ENCODE measurements at places on chromosomes 4 and X.

DNA sequence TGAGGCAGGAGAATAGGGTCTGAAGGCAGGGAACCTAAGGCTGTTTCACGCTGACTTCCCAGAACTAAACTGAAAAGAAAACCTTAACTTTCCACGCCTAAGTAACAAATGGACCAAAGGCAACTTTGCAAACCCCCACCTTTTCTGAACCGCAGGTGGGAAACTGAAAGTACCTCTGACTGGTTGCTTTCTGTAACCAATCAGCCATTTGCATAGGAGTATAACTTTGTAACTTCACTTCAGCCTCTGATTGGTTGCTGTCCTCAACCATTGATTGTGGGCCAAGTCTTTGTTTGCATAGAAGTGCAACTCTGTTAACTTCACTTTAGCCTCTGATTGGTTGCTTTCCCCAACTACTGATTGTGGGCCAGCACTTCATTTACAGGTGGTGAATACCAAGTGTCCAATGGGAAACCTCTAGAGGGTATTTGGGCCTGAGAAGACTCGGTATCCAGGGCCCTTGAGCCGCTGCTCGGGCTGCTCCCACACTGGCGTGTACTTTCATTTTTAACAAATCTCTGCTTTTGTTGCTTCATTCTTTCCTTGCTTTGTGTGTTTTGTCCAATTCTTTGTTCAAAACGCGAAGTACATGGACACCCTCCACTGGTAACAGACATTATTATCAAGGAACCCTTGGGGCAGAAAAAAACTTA lies 121.6 kb upstream of the CBR4 start:
- no peak for DNase-seq

- no peak for DNase-seq
These were observed 183.2 kb upstream of the MAGEE2 start for GRCh38 chrX:75968293-75968692.

DNA sequence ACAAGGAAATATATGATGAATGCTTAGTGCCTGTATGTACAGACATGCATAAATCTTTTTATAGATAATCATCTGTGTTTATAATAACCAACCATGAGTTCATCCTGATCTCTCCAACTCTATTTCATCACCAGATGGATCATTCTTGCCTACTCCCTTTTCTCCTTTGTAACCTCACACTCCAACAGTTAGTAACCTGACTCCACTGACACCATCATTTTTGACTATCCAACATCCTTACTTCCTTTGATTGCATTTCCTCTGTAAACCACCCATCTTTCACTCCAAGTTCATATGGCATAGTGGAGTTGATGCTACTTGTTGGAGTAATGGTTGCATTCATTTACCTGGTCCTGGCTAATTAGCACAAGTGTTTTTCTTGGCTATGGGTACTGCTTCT lies 170.6 kb downstream of the ZNF330 start:
- DNase-seq: no peak

DNA sequence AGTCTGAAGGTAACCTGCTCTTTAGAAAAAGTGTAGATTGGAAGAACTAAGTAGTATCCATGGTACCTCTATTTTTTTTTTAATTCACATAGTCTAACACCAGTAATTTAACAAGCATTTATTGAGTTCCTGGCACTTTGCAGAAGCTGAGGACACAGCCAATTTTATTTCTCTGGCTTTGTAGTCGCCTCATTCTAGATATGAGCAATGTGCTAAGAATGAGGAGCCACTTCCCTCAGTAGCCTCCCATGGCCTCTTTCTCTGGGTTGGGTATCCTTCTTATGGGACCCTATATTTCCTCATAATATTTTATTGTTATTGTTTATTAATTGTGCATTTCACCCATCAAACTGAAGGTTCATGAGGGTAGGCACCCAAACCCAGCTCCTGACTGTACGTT lies 67.6 kb downstream of the ENPEP start:
- no peak for DNase-seq

- no peak for DNase-seq
These were observed 921.7 kb upstream of the EPHA5 start for GRCh38 chr4:66591968-66592367.

DNA sequence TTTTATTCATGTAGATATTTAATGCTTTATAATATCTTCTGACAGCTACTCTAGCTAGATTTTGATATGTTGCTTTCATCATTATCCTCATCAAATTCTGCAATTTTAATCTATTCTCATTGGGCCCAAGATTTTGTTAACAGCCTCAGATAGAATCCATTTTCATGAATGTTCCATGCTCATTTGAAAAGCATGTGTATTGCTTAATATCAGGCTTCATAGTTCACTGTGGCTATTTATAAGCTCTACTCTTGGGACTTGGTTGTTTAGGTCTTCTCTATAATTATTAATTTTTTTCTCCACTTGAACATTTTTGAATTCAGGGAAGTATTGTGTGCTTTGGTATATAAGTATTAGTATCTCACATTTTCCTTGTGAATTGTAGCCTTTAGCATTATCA lies 41.8 kb downstream of the RAB40A start:
- no peak for DNase-seq

DNA sequence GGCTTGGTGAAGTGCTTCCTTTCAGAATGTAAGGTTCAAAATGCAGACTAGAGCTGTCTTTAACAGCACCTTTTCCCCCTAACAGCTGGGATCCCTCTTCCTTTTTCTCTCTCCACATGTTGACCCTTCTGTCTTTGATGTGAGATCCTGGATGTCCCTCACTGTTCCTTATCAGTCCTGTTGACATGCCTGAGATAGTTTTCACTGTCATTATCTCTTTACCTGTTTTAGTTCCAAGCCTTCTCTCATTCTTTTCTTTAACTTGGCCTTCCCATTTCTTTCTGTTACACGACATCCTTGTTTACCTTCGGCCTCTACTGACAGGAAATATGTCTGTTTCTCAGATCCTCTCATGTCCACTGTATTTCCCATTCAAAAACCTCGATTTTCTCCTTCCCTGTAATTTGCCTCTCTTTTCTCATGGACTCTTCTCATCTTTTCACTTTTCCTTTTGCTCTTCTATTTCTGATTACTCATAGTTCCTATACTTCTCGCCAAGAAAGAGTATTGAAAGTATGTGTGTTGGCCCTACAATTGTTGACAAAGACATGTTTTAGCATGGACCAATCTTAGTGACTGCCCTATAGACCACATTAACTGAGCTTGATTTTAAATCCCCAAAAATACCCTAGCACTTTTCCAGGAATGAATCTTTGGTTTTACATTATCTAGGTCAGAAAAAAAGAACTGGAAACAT lies 1.2 kb upstream of the SOWAHB start:
- DNase-seq: no peak

- DNase-seq: no peak
These were observed 44.8 kb downstream of the TSPAN5 start for GRCh38 chr4:98613453-98614075.

GRCh38 chrX:17706676-17707075 lies 30.6 kb upstream of the SCML1 start:
- DNase-seq: no peak

DNA sequence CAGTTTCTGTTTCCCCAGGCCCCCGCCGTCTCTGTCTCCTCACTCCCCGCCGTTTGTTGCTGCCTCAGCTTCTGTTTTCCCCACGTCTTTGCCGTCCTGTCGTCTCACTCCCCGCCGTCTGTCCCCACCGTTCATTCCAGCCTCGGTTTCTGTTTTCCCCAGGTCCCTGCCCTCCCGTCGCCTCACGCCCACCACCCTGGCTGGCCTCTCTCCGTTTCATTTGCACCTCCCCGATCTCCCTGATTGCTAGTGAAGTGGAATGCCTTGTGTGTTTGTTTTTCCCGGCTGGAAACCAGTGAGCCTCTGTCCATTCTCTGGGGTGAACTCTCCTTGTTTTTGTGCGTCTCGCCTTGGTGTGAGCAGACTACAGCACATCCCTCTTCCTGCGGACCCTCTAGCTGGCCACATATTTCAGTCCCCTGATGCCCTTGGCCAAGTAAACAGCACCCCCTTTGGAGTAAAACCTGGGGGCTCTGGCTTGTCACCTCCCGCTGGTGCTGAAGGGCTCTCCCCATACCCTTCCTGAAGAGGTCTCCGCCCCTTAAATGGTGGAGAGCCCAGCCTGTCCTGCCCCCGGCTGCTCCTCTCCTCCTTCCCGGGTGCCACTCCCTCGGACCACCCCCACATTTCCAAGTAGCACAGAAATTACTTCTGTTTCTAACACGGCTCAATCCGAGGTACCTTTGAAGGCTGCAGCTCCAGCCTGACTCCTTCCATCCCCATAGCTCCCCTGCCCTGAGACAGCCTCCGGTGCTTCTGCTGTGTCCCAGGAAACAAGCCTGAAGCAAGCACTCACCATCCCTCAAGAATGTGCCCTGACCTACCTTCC lies 13.2 kb downstream of the TMEM175 start:
- no peak for DNase-seq

GRCh38 chr4:17877661-17878060 lies 66.9 kb downstream of the NCAPG start:
- DNase-seq: no peak

GRCh38 chrX:150871341-150871811 lies 27.1 kb downstream of the CD99L2 start:
- no peak for DNase-seq

DNA sequence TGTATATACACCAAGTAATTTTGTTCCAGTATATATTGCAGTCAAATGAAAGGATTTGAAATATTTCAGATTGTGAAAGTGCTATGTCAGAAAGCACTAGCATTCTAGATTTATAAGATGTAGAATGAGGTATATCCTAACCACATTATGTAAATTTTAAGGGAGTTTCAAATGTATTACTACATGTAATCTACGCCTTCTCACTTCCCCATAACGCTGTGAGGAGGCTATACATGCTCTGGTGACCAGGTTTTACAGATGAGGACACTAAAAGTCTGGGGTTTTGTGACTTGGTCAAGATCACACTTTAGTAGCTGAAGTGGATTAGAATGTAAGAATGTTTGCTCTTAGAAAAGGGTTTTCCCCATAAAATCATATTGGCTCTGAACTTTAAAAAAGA lies 8.1 kb downstream of the ENPEP start:
- DNase-seq: no peak

DNA sequence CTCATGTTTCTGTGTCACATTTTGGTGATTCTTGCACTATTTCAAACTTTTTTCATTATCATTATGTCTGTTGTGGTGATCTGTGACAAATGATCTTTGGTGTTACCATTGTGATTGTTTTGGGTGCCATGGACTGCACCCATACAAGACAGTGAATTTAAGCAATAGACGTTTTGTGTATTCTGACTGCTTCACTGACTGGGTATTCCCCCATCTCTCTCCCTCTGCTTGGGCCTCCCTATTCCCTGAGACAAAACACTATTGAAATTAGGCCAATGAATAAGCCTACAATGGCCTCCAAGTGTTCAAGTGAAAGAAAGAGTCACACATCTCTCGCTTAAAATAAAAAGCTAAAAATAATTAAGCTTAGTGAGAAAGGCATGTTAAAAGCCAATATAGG lies 60.2 kb downstream of the BANK1 start:
- no peak for DNase-seq

DNA sequence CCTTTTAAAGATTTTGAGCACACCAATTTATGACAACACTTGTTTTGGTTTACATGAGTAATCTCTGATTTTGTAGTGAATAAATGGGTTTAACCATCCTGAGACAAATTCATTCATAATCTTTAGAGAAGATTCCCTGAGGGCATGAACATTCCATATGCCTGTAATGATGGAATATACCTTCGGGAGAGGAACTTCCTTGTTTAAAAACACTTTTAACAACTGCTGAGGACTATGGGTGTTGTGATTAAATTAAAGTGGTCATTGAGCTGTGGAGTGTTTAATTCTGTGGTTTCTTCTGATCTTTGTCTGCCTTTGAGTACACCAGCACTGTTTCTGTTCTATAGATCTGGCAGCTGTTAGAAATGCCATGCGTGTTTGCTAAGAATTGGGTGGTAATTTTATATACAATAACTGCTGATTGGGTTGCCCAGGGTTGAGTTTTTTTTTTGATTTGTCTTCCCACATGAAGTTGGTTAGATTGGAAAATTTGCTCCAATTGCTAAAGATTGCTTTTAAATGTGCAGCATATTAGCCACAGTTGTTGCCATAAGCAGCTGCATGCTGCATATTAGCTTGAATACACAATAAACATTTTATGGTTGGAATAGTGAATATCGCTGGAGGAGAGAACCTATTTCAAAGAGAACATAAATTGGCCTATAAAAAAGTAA lies 86.8 kb downstream of the DCLK2 start:
- DNase-seq: no peak

DNA sequence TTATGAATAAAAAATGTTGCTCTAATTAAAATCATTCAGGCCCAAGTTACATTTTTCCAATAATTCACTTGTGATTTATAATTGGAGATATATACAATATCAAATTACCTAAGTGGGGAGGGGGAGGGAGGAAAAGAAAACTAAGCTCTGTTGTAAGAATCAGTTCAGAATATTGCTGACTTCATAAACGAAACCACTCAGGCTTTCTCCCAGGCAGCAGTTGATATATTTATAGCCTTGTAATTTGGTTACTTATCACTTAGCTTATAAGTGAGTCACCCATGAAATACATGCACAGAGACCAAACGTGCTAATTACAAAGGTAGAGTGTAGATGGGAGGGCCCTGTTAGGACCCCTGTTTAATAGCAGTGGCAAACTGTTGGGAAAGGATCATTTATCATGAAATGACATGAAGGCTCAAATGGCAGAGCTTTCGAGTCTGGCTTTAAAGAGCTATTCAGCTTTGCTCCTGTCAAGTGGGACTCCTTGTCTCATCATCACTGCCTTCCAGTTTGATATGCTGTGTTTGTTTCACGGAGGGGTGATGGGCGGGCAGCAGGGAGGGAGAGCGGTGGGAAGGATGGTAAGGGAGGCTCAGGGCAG lies 105.6 kb upstream of the PGRMC2 start:
- DNase-seq: no peak

DNA sequence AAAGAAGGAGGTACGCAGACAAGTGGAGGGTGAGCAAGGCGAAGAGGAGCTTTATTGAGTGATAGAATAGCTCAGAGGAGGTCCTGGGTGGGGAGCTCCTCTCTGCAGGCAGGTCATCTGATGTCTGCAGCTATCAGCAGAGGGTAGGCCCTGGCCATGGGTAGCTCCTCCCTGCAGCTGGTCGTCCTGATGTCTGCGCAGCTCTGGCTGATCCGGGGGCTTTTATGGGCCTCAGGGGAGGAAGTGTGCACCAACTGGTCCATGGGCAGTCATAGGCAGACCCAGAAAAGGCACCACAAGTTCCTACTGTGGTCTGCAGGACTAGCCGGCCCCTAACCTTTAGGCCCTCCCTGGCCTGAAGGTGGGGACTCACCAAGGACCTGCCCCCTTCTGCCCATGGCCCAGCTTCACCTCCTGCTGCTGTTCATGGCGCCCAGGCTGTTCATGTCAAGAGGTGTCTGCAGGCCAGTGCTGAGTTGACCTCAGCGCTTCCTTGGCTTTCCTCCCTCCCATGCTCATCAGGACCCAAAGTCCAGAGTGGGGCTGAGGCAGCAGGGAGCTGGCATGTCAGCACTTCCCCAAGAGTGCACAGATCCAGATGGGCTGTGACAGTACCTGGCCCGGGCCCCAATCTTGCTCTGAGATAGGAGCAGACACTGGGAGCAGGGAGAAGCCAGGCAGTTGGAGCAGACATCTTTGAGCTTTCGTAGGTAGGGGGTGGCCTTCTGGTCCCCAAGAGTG lies 46.1 kb downstream of the ARAP2 start:
- no peak for DNase-seq

Measured in stimulated activated CD4-positive, alpha-beta T cell treated with anti-CD3 and anti-CD28 coated beads, TNF-alpha, amount 100 ng/mL, for 48 hours (primary cell).